ENCODE measurements at places on chromosomes 4 and X.

DNA sequence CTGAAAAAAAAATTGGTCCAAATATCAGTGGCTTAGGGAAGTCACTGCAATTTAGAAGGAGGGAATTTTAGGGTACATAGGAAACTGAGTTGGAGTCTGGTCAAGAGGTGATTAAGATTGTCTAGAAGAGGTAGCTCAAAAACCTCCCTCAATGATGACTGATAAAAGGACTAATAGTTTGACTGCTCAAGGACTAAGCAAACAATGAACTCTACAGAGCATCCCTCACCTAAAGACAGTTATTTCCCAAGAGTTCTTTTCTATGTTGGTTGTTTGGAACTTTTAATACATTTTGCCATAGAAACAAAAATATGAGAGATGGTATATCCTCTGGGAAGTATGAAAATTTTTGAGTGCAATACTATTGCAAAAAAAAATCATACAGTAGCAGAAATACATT lies 35.7 kb downstream of the MAOB start:
- DNase-seq = no peak

DNA sequence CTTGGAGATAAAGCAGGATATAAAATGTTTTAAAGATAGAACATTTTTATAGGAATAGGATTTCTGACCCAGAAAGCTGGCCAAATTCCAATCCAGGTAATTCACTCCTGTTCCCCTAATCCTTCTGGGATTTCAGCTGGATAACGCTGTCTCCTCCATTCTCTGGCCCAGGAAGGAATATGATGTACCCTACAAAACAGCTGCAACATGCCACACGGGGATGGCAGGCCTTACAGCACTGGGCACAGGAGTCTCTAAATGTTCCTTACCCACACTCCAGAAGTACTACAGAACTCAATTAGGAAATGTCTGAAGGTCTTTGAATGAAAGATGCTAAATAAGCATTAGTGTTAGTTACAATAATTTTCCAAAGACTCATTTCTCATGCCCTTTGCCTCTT lies 15.8 kb downstream of the CAMK2D start:
- no peak for DNase-seq

DNA sequence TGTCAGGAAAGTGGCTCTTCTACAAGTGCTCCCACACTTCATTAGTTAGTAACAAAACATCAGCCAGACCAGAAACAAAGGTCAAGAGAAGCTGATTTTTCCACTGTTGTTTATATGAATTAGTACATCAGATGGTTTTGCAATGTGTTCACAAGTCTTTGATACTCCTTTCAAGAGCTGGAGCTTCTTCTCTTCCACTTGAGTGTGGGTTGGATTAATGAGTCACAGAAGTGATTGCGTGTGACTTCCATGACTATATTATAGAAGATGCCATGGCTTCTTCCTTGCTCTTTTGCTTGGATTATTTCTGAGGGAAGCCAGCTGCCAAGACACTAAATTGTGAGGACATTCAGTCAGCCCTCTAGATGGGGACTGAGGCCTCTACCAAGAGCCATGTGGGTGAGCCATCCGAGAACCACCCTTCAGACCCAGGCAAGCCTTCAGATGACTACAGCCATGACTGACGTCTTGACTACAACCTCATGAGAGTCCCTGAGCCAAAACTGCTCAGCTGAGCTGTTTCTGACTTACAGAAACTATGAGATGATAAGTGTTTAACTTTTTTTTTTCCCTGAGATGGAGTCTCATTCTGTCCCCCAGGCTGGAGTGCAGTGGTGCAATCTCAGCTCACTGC lies 18.1 kb downstream of the SOWAHB start:
- no peak for DNase-seq

DNA sequence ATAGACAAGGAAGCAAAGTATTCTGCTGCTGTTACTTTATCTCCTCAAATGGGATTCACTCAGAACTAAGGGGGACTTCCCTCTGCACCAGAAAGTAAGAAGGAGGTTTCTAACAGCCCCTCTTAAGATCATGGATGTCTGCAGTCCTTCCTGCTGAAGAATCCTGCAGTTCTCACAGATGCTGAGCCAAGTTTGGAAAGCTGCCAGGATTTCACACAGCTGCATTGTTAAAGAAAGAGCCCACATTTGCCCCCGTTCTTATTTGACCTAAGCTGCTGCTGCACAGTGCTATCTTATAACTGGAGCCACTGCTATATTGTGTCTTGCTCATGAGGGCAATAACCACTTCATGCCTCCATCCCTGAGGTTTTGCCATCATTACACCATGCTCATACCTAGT lies 81.1 kb downstream of the FAAH2 start:
- DNase-seq = no peak

- no peak for DNase-seq
These were observed 27.7 kb downstream of the METTL14 start for GRCh38 chr4:118712872-118713271.

DNA sequence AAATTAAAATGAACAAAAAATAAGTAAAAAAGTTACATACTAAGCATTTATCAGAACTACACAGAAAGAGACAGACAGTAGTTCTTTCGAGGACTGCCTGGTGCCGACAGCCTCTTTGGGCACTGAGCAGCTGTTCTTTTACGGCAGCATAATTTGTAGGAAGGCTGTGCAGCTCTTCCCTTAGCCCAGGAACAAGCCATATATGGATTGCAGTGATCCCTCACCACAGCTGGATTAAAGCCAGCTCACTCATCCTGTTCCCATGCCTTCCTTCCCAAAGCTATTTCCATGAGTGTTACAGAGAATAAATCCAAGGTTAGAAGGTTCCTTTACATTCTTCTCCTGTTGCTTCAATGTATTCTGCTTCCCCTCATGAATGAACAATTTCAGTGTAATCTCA lies 71.7 kb downstream of the DDX60L start:
- no peak for DNase-seq

DNA sequence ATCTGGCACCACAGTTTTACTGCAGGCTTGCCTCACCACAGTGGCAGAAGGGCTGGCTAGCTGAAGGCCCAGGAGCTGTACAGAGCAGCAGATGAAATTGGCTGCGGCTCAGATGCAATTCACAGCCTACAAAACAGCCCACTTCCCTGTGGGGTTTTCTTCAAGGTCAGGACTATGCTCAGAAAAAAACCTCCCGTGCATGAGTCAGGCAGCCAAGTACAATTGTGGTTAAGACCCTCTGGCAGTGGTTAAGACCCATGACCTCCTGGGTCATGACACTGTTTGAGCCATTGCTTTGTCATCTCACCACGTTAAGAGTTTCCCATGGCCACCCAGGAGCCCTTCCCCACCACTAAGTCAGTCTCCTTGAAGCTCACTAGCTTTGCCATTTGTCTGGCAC lies 276.3 kb downstream of the HNRNPD start:
- DNase-seq = no peak

DNA sequence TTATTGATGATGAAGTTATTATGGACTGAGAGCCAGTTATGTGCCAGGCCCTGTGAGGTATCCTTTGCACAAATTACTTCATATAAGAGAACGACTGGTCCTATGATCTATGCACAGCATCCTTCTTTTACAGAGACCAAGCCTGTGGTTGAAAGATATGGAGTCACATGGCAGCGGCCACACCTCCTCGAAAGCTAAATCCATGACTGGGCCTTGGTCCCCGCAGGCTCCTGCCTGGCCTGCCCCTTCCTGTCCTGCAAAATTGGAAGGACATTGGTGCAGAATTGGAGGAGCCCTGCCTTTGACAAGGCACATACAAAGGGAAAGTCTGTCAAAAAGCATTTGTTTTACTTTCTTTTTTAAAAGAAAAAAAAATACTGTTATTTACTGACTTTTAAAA lies 18.3 kb downstream of the SORBS2 start:
- DNase-seq = no peak

DNA sequence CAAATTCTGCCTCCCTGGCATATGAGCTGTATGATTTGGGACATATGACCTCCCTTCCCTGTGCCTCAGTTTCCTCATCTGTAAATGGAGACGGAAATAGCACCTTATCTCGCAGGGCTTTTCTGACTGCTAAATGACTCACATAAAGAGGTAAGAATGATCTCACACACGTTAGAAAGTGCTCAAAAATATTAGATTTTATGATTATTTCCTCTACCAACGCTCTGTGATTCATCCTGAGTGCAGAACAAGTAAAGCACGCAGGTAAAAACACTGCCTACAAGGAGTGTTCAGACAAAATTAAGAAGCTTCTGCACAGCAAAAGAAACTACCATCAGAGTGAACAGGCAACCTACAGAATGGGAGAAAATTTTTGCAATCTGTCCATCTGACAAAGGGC lies 21.1 kb downstream of the ACSL1 start:
- DNase-seq = no peak

Data from activated naive CD8-positive, alpha-beta T cell treated with anti-CD3 and anti-CD28 coated beads, Interleukin-2, amount 10 ng/mL, durations not matched to agents 7 days and 5 days (primary cell).